Mammary epithelial cell (primary cell): ENCODE measurements at places on chromosomes 7 and 10. TPM values are rescaled to one million over a fixed set of nuclear protein-coding genes. Genes with fewer than 3 reads are reported as not detected.

BMPER gene
- polyA plus RNA-seq = 0.05 TPM

WDR91 gene
- polyA plus RNA-seq = 17.5 TPM

HOXA7 gene
- 3.9 TPM for polyA plus RNA-seq

KCP gene
- 0.20 TPM for polyA plus RNA-seq

OR2F1 gene
- not detected for polyA plus RNA-seq

KCNIP2 gene
- 0.22 TPM for polyA plus RNA-seq

CPED1 gene
- polyA plus RNA-seq = 1.1 TPM

FBXL13 gene
- 0.18 TPM for polyA plus RNA-seq

MUC12 gene
- 0.25 TPM for polyA plus RNA-seq

ASB13 gene
- polyA plus RNA-seq = 14.4 TPM

HOXA1 gene
- 6.0 TPM for polyA plus RNA-seq

SEPTIN7 gene
- 113 TPM for polyA plus RNA-seq

H2BK1 gene
- polyA plus RNA-seq = not detected

ZNF804B gene
- polyA plus RNA-seq = not detected
